ENCODE measurements at places on chromosomes 1 and 21. TPM values are rescaled to one million over a fixed set of nuclear protein-coding genes. Genes with fewer than 3 reads are reported as not detected.

- no peak for DNase-seq
Observed at GRCh38 chr1:190129366-190129765, 348.3 kb downstream of the BRINP3 start.

Gene RGS16
- polyA plus RNA-seq: 0.54 TPM

DNA sequence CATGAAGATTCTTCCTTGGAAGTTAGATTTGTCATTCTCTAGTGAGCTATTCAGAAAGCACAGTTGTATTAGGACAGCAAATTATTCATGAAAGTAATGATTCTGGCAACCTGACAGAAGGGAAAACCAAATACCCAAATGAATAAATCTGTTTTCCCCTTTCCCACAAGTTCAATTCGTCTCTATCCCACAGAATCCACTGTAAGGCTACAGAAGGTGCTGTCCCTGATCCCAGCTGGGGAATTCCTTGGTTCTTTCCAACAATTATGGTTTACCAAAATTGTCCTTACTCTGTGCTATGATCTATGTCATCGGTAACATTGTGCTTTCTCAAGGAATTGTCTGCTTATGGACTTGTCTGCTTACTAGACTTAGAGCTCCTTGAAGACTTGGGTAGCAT, 104.2 kb downstream of the FASLG start:
- no peak for DNase-seq

GRCh38 chr21:34110594-34111202, 37.3 kb downstream of the MRPS6 start:
- DNase-seq: no peak

DNA sequence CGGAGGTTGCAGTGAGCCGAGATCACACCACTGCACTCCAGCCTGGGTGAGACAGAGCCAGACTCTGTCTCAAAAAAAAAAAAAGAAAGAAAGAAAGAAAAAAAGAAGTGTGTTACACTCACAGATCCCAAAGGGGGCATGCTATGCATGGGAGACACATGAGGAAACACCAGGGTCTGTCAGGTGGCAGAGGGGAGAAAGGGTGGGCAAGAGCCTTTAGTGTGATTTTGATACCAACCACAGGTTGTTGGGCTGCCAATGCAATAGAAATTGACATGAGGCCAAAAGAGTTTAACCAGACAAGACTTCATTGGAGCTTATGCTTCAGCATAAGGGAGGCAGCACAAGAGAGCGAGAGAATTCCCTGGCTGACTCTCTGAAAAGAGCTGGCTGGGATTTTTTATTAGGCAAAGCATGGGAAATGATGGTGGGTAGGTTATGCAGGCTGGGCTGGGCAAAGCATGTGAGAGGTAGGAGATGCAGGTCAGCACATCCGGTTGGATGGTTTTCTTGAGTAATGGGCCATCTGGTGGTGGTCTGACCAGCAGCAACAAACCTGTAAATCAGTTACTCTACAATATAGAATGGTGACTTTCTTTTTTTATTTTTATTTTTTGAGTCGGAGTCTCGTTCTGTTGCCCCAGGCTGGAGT, 11.7 kb upstream of the EXTL1 start:
- DNase-seq: no peak

Gene DENND2C
- polyA plus RNA-seq: 1.9 TPM

DNA sequence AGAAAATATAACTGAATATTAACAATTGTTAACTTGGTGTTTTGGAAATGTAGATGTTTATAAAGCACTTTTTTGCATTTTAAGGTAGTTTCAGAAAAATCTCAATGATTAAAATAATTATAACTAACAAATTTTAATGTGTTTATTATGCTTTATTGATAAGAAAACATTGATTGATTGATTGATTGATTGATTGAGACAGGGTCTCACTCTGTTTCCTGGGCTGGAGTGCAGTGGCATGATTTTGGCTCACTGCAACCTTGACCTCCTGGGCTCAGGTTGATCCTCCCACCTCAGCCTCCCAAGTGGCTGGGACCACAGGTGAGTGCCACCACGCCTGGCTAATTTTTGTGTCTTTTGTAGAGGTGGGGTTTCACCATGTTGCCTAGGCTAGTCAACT, 93.7 kb upstream of the QSOX1 start:
- no peak for DNase-seq

Gene GPR25
- not detected for polyA plus RNA-seq

Gene PUSL1
- 9.5 TPM for polyA plus RNA-seq

Gene CNKSR1
- 0.48 TPM for polyA plus RNA-seq

Gene KISS1
- polyA plus RNA-seq: 1.4 TPM

Gene RIMS3
- 0.53 TPM for polyA plus RNA-seq

- DNase-seq: no peak
Observed at GRCh38 chr21:33559813-33560212, 17.0 kb downstream of the SON start.

Gene LINGO4
- not detected for polyA plus RNA-seq

- DNase-seq: no peak
Observed at GRCh38 chr1:1006305-1007159, 6.6 kb upstream of the HES4 start.
